ENCODE measurements at places on chromosomes 7 and 10.

GRCh38 chr10:102132193-102132562 is 662 bp upstream of the PPRC1 start:
- no peak for DNase-seq

DNA sequence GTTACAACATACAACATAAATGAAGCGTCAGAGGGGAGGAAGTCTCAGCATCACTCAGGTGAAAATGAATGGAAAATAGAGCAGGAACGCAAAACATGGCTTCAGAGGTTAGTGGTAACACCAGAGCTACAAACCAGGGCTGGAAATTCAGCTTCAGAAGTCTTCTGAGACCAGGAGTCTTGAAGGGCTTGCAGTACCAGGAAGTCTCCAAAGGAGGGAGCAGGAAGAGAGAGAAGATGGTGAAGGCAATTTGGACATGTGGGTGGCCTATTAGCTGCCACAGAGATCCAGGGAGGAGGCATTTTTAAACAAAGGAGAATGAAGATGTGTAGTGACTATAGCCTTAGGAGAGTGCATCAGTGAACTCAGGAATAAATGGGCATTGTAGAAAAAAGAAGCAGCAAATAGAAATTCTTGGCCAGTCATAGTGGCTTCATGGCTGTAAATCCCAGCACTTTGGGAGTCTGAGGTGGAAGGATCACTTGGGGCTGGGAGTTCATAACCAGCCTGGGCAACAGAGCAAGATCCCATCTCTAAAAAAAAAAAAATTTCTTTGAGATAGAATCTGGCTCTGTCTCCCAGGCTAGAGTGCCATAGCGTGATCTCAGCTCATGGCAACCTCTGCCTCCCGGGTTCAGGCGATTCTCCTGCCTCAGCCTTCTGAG is 9.3 kb upstream of the TET1 start:
- DNase-seq: peak; percentile 13

GRCh38 chr10:28250358-28250757 is 52.5 kb downstream of the MPP7 start:
- no peak for DNase-seq

DNA sequence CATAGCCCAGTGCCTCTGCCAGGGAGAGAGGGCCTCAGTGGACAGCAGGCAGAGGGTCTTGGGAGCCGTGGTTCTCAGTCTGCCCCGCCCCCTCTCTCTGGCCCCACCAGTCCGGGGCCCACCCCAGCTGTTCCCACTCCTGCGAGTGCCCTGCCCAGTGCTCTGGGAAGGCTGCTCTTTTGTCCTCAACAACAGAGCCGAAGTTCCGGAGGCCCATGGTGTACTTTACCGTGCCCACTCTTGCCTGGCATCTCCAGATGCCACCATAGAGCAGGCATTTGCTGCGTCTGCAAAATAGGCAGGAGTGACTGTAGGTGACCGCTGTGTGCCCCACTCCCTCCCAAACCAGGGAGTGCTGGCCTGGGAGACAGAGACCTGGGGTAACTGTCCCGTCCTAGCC is 29.3 kb upstream of the PCBD1 start:
- no peak for DNase-seq

DNA sequence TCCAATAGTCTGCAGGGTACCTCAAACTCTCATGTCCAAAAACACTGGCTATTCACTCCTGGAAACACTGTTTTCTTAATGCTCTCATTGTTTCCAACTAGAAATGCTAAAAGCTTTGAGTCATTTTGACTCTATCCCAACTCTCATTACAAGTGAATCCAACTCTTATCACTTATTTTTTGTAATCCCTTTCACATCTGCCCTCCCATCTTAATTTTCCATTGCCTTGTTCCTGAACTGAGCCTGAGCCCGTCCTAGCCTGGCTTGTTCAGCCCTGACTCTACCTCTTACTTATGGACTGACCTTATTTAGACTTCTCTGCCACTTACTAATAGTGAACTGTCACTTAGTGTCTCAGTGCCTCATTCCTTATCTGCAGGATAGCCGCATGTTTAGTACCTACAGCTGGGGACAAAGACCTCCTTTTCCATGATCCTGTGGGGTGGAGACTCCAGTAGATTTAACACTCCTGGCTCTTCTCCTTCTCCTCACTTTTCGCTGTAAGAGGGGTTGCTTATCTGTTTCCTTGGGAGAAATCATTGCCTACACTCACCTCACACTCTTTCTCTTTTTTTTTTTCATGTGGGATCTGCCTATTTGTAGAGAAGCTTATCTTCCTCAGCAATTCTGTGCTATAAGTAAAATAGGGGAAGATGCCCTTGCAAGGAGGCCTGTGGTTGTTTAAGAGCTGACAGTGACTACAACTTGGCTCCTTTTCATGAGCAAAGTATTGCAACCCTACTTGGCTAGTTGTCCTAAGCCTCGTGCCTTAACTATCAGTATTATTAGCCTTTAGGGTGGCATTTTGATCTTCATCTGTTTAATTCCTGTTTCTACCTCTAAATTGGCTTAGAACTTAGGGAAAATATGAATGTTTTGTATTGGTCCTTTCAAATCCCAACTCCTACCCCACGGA is 56.4 kb downstream of the SLC16A12 start:
- DNase-seq: no peak

DNA sequence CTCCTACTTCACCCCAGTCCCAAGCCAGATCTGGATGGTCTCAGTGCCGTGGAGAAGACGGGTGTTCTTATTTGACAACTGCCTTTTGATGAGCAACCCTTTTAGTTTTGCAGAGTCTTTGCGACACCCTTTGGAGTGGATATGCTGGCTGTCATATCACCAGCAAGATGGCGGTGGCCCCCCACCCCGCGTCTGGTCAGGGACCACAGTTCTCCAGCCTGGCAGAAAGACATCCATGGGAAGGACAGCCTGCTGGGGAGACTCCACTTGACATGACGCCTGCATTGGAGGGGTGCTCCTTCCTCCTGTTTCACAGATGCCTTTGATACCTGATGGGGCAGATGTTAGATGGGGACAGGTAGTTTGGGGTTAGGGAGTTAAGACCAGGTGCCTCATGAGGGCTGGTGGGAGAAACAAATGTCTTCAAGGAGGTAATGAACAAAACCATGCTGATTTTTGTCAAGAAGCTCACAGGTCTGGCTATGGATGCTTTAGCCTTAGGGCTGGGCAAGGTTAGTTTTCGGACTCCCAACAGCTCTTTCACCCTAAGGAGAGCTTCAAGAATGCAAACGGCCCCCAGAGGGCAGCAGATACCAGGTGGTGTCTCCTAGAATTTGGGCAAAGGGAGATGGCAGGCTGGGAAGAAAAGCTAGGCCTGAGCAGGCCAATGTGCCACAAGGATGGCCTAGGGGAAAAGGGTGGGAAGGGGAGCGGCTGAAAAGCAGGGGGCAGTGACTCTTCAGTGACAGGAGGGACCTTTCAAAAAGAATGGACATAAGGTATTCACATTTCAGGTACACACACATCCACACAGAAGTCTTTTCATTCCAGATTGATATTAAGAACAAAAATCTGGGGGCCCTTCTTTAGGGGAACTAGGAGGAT is 95.2 kb downstream of the CLEC2L start:
- no peak for DNase-seq

DNA sequence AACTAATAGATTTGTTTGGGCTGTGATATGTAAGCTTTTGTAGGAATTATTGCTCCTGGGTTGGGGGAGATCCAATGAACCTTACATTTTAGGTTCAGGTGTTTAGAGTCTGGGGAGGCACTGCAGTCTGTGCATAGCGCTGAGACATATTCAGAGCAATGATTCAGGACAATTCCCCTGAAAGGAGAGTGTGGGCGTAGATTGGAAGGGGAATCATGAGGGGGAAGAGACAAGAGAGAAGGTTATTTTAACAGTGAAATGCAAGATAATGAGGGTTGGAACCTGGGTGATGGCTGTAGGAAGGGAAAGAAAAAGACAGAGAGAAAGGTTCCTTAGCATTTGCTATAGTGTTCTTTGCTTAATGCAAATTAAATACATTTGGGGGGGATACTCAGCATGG is 1013.4 kb downstream of the REEP3 start:
- no peak for DNase-seq

GRCh38 chr7:67654642-67655041 is 658.0 kb downstream of the TYW1 start:
- DNase-seq: no peak

DNA sequence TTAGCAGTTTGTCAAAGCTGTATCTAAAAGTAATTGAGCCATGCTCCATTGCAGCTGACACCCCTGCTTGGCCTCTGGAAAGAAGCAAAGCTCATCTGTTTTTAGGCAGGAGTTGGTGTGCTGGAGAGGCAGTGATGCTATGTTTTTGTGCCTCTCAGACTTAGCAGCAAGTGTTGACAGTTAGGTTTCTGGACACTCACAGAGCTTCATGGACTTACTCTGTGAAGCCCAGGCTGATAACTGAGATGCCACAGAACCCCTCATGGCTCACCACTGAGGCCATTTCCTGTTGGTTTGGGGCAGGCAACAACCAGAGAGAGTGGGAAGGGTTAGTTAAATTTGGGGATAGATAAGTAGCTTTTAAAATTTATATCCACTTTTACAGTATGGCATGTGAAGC is 59.8 kb downstream of the BTAF1 start:
- no peak for DNase-seq

DNA sequence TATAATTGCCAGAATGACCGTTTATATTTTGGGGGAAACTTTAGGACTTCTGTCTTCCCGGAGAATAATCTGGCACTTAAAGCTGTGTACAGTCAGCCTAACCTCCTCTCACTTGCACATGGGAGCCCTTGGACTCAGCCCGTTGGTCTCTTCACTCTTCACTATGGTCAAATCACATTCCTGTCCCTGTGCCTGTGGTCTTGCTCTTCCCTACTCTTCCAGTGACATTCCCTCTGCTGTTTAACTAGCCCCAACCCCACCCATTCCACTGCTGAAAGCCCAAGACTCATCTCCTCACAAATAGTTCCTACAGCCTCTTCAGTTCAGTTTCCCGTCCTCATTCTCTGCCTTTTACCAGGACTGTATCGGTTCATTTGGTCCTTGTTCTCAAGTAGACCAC is 135.0 kb downstream of the DYNC1I1 start:
- no peak for DNase-seq
